ENCODE measurements at places on chromosomes 4 and X. TPM values are rescaled to one million over a fixed set of nuclear protein-coding genes. Genes with fewer than 3 reads are reported as not detected.

Gene ADGRG4
- not detected for total RNA-seq

Gene CCKAR
- total RNA-seq = not detected

Gene EREG
- total RNA-seq = not detected

Gene EFHC2
- 1.2 TPM for total RNA-seq

- H3K4me3 ChIP-seq = no peak overlapping the region
- no peaks in the 10 kb centered on the region for H3K27me3 ChIP-seq
- DNase-seq = no peak
- H3K27ac ChIP-seq = no peak overlapping the region
These were observed 150.1 kb downstream of the AR start for GRCh38 chrX:67693928-67694327.
